Naive thymus-derived CD4-positive, alpha-beta T cell (primary cell): ENCODE measurements at places on chromosomes 6 and 20. TPM values are rescaled to one million over a fixed set of nuclear protein-coding genes. Genes with fewer than 3 reads are reported as not detected.
A peak's percentile ranks its signal among the peaks of the same experiment; 100 is the strongest.

- DNase-seq, result no peak
- no peaks in the 10 kb centered on the region for H3K27me3 ChIP-seq
- H3K27ac ChIP-seq, result no peak overlapping the region
- no peak overlapping the region for H3K4me3 ChIP-seq
- H3K4me1 ChIP-seq, result peaks cover 4% of the 10 kb centered on the region
- H3K36me3 ChIP-seq, result no peaks in the 10 kb centered on the region
Measured at GRCh38 chr6:170142559-170142958, 148.3 kb downstream of the DLL1 start.

- H3K4me3 ChIP-seq, result no peak overlapping the region
- no peaks in the 10 kb centered on the region for H3K4me1 ChIP-seq
- H3K27me3 ChIP-seq, result no peaks in the 10 kb centered on the region
- no peaks in the 10 kb centered on the region for H3K36me3 ChIP-seq
Measured at GRCh38 chr6:158131926-158132325, 36.1 kb downstream of the SERAC1 start.

Gene ATP5F1E
- 69.0 TPM for total RNA-seq

GRCh38 chr6:32375739-32376529 is 4.2 kb upstream of the TSBP1 start:
- no peak overlapping the region for H3K4me3 ChIP-seq
- no peaks in the 10 kb centered on the region for H3K36me3 ChIP-seq
- no peak overlapping the region for H3K27ac ChIP-seq
- no peak for DNase-seq
- H3K4me1 ChIP-seq, result no peaks in the 10 kb centered on the region

DNA sequence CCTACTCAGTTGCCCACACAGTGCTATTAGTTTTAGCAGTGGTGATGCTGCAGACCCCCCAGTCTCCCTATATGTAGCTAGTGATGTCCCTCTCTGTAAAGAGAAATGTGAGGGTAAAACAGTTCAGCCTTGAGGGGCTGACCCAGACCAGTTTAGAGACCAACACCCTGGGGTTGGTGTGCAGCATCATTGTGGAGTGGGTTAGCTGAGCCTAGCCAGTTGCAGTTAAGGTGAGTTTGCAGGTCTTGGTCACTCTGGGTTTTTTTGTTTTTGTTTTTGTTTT is 401 bp upstream of the B3GALT4 start:
- peak overlapping the region; percentile 87 for H3K27ac ChIP-seq
- H3K4me3 ChIP-seq, result peak overlapping the region; percentile 67
- H3K4me1 ChIP-seq, result peaks cover 50% of the 10 kb centered on the region
- H3K27me3 ChIP-seq, result no peaks in the 10 kb centered on the region
- no peak for DNase-seq

DNA sequence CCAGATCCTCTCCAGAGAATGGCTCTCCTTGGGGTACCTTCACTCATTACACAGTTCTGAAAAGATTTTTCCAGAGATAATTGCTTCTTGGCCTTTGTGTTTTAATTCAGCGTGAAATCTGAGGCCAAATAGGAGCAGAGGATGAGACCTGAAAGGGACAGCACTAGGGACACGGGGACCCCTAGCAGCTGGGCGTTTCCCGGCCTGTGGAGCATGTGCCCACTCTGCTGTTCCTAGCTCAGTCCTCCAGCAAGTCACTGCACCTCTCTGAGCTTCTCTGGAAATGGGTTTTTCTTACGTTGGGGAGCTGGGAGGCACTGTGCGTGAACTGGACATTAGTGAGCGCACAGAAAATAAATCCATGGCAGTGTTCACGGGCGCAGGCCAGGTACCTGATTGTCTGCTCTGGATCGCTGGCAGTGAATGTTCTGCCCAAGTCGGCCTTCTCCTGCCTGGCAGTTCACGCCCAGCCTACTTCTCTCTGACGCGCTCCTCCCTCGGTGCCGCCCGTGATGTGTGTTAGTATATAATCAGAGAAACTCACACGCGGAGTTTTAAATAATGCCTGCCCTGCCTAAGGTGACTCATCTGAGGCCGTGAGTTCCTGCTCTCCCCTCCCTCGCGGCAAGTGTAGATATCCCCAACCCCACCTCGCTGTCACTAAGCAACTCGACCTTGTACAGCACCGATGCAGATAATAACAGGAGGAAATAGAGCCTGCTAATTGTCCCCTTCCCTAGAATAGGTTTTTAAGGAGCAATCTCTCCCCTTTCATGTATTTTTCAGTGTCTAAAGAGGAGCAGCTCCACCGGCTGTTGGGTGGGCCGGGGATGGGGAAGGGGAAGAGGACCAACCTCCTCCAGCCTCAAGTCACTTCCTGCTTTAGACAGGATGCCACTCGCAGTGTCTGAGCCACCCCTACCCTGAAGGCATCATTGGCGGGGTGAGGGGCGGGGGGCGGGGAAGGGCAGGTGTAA is 2.7 kb upstream of the TUBB2A start:
- H3K27me3 ChIP-seq, result no peaks in the 10 kb centered on the region
- peaks cover 21% of the 10 kb centered on the region for H3K4me1 ChIP-seq
- H3K4me3 ChIP-seq, result no peak overlapping the region
- peak; percentile 67 for DNase-seq
